ENCODE measurements at places on chromosomes 12 and 14.

GRCh38 chr14:91019673-91020072, 40.8 kb downstream of the RPS6KA5 start:
- DNase-seq, result no peak

DNA sequence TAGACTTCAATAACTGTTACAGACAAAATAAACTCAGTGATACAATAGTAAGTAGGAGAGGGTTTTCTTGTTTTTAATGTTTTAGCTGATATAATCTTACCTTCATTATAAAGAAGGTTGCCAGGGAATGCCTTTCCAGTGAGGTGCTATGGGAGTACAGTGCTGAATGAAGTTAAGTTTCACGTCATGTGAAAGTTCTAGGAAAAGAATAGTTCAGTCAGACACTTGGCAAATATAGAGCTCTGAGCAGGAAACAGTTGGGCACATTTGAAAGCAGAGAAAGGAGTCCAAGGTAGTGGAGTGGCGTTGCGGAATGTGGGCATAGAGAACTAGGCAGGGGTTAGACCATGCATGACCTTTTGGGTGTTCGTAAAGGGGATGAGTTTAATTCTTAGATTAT, 88.6 kb upstream of the DCN start:
- DNase-seq, result no peak

GRCh38 chr12:15535352-15535781, 213.1 kb downstream of the PTPRO start:
- DNase-seq, result no peak

GRCh38 chr14:74942608-74943007, 12.8 kb downstream of the PGF start:
- DNase-seq, result no peak

DNA sequence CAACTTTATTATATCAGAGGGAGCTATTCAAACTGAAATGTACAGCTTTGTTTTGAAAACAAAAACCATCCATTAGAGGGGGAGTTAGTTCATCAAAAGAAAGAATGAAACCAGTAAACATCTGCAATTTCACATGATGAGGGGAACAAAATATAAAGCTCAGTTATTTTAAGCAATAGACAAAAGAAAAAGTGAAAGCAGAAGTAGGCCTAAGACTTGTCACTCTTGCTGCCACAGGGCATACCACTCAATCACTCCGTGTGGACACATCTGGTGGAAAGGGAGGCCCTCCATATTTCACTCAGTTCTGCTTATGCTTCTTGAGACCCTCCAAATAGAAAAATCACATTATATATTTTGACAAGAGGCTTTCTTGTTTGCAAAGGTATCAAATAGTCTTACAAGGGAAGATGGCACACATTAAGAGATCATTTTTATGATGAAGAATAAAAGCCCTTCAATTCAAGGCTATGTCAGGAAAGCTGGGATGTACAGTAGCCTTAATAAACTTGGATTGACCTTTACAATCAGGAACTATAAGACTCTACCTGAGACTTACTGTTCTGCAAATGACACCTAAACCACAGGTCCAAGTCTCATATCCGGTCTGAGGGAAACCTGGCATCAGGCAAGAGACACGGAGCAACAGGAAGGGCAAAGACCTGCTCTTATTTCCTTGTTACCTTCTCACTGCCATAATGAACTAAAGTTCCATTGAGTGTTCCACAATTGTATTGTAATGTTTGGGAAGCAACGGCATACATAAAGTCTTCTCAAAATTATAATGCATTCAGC, 222.5 kb upstream of the GRIP1 start:
- DNase-seq, result no peak

GRCh38 chr12:91009319-91009950, 4.7 kb upstream of the EPYC start:
- DNase-seq, result no peak

GRCh38 chr14:71471634-71472355, 460.4 kb upstream of the RGS6 start:
- no peak for DNase-seq

DNA sequence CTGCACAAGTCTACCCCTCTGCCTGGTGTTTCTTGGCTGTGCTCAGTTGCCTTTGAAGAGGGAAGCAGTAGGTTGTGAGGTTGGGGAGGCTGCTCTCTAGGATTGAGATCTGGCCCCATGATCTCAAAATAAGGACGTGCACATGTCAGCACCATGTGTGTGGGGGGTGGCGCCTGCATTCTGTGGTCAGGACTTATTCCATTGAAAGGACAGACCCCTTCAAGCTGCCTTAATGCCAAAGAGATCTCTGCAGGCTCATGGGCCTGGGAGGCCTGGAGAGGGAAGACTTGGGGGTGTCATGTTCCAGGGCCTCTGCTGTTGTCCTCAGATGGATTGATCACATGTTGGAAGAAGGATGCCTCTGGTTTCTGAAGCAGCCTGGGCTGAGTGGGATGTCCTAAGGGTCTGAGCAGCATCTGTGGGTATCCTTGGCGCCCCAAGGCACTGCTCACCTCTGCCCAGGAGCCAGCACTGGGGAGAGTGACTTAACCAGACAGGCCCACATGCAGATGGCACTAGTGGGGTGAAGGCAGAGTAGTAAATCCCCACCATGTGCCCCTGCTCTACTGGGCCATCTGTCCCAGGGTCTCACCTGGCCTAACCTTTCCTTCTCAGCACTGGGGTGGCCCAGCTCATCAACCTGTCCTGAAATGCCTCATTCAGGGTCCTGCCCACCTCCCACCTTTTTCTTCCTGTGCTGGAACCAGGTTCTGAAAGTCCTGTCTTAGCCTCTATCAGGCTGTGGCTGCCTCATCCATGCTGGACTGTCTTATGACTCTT, 118.9 kb downstream of the ADGRD1 start:
- DNase-seq, result no peak

- DNase-seq, result no peak
These were observed 9.9 kb downstream of the HNF1A start for GRCh38 chr12:120988234-120988633.

GRCh38 chr12:98741556-98742265, 96.6 kb downstream of the APAF1 start:
- no peak for DNase-seq

DNA sequence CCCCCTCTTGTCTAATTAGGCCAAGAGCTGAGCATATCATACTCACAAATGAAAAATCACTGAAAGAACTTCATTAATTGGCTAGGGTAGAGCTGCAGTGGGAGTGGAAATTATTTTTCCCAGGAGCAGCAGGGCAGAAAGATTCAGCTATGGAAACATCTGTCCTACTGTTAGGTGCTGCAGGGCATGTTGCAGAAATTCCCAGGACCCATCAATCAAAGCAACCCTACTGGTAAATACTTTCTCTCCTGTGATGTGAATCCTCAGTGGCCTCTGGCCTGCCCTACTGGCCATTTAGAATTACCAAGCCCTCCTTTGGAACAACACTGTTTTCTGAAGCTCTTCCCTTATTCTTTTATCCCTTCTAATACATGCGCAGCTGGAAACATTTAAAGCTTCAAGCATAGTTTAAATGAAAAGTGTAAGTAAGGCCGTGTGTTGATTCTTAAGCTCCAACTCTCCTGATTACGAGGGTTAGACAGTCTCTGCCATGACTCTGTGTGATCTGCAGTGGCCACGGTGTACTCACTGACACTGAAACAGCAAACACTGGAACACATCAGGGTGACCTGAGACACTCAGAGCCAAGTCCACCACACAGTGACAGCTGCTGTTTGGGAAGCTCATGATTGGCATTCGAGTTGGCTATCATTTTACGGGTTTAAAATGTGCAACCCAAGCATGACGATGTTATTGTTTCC, 62.6 kb upstream of the TMCC3 start:
- peak; percentile 69 for DNase-seq

DNA sequence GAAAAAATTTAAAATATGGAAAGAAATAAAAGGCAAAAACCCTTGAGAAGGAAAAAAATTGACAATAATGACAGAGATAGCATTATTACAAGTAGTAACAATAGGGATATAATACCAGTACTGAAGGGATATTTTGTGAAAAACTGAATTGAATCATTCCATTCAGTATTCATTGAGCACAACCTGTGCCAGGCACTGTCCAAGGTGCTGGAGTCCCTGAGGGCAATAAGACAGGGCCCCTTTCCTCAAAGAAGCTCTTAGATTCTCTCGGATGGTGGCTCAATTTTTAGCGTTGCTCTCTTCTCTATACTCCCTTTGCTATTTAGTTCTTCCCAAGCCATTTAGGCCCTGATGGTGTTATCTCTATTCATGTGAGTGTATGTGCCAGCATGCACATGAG, 34.3 kb upstream of the GAS2L3 start:
- no peak for DNase-seq

DNA sequence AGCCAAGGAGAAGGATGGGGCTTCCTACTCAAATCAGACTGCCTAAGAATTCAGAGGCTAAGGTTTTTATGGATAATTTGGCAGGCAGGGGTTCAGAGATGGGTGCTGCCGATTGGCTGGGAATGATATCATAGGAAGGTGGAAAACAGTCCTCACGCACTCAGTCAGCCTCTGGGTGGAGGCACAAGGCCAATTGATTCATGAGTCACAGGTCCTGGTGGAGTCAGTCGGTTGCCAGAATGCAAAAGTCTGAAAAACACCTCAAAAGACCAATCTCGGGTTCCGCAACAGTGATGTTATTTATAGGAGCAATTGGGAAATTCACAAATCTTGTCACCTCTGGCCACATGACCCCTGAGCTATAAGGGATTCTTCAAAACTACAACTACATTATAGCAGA, 105.5 kb downstream of the GXYLT1 start:
- DNase-seq, result no peak

- DNase-seq, result peak; percentile 35
These were observed 72.8 kb downstream of the C12orf42 start for GRCh38 chr12:103422746-103423515.

DNA sequence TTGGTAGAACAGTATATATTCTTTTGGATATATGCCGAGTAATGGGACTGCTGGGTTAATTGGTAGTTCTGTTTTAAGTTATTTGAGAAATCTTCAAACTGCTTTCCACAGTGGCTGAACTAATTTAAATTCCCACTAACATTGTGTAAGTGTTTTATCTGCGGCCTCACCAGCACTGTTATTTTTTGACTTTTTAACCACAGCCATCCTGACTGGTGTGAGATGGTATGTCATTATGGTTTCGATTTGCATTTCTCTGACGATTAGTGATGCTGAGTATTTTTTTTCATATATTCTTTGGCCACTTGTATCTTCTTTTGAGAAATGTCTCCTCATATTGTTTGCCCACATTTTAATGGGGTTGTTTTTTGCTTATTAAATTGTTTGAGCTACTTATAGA, 357.4 kb downstream of the C12orf50 start:
- DNase-seq, result no peak

- DNase-seq, result no peak
These were observed 477.1 kb upstream of the CCDC196 start for GRCh38 chr14:66009089-66009488.

DNA sequence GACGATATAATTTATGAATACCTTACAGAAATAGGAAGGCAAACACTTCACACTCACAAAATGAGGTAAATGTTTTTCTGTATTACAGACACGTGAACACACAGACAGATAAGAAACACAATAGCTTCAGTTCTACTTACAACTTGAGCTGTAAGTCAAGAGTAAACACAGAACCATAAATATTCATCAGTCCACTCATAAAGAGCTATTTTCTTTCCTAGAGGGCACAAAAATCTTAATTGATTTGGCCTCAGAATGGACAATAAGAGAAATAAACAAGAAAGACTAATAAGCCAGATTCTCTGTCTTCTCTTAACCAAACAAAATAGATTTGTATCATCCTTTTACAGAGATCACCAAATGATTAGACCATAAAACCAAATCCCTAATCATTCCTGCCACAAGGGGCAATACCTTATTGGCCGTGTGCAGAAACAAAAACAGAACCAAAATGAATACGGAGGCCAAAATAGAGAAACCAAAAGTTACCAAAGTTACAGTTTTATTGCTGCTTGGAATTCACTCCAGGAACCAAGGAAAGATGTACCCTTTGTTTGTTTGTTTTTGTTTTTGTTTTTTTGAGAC, 38.1 kb upstream of the GARIN2 start:
- no peak for DNase-seq

GRCh38 chr14:46887144-46887543, 235.6 kb upstream of the RPL10L start:
- no peak for DNase-seq

GRCh38 chr12:50110762-50111351, 1.2 kb upstream of the COX14 start:
- no peak for DNase-seq

Measured in NCI-H1694 (cell line).